Activated CD8-positive, alpha-beta T cell treated with anti-CD3 and anti-CD28 coated beads for 36 hours (primary cell): ENCODE measurements at places on chromosomes 1 and 21. TPM values are rescaled to one million over a fixed set of nuclear protein-coding genes. Genes with fewer than 3 reads are reported as not detected.

GRCh38 chr21:36656138-36656537 lies 42.8 kb upstream of the SIM2 start:
- no peaks in the 10 kb centered on the region for H3K4me1 ChIP-seq
- no peak for DNase-seq

GRCh38 chr1:5891736-5892135 lies 100.5 kb downstream of the NPHP4 start:
- H3K27me3 ChIP-seq, result no peaks in the 10 kb centered on the region
- no peak for DNase-seq
- H3K4me1 ChIP-seq, result no peaks in the 10 kb centered on the region
- no peak overlapping the region for H3K4me3 ChIP-seq

DNA sequence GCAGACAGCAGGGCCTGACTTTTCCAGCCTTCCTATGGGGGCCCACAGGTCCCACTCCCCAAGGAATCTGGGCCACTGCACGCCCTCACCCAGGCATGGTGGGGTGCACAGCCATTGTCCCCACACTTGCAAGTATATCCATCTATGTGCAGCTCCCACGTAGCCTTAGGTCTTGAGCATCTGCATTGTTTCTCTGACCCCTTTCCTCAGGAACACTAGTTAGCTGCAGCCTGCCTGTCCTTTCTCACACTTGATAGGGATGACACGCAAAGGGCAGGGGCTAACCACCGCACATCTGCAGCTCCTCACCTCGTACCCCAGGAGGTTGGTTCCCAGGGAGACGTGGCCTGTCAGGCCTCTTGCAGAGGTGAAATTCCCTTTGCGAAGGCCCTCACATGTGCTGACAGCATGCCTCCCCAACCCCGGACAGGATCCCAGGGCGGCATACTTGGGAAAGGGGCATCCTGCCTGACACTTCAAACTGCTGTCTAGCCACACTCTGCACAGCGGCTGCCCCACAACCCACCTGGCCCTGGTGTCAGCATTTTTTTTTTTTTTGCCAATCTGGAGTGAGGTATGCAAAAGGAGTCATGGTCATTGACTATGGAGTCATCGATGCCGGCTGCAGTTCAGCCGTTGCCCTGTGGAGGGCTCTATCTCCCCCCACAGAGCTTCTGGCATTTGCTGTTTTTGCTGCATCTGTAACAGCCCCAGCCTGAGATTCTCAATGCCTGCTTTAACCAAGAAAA lies 5.0 kb downstream of the JMJD4 start:
- peak overlapping the region; percentile 45 for H3K27ac ChIP-seq
- peak; percentile 74 for DNase-seq
- peaks cover 5% of the 10 kb centered on the region for H3K27me3 ChIP-seq
- H3K36me3 ChIP-seq, result peaks cover 16% of the 10 kb centered on the region
- H3K4me3 ChIP-seq, result no peak overlapping the region
- H3K4me1 ChIP-seq, result peaks cover 31% of the 10 kb centered on the region

DNA sequence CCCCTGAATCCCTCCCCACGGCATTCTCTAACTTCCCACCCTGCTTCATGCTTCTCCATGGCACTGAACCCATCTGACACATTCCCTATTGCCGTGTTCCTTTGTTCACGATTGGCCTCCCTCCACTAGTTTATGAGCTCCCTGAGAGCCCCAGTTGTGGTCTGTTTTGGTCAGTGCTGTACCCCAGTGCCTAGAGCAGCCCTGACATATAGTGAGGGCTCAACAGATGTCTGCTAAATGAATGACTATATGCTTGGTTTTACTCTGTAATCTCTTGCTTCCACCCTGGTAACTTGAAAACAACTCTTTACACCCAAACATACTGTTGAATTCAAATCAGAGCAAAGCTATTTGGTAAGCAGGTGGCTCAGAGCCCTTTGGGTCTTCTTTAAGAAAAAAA lies 171.1 kb upstream of the EDN2 start:
- peak overlapping the region; percentile 83 for H3K27ac ChIP-seq
- H3K36me3 ChIP-seq, result peaks cover 58% of the 10 kb centered on the region
- no peak for DNase-seq
- no peaks in the 10 kb centered on the region for H3K27me3 ChIP-seq

GRCh38 chr1:73593804-73594203 lies 604.2 kb downstream of the LRRIQ3 start:
- H3K27me3 ChIP-seq, result no peaks in the 10 kb centered on the region
- DNase-seq, result no peak
- no peak overlapping the region for H3K27ac ChIP-seq

GRCh38 chr1:111833334-111833733 lies 77.6 kb downstream of the DDX20 start:
- peaks cover 14% of the 10 kb centered on the region for H3K27me3 ChIP-seq
- no peak overlapping the region for H3K27ac ChIP-seq
- H3K4me3 ChIP-seq, result no peak overlapping the region
- DNase-seq, result no peak

- no peak overlapping the region for H3K4me3 ChIP-seq
- H3K4me1 ChIP-seq, result no peaks in the 10 kb centered on the region
- no peak for DNase-seq
- H3K27ac ChIP-seq, result no peak overlapping the region
- H3K27me3 ChIP-seq, result no peaks in the 10 kb centered on the region
Measured at GRCh38 chr21:19608101-19608621, 1204.6 kb upstream of the TMPRSS15 start.

DNA sequence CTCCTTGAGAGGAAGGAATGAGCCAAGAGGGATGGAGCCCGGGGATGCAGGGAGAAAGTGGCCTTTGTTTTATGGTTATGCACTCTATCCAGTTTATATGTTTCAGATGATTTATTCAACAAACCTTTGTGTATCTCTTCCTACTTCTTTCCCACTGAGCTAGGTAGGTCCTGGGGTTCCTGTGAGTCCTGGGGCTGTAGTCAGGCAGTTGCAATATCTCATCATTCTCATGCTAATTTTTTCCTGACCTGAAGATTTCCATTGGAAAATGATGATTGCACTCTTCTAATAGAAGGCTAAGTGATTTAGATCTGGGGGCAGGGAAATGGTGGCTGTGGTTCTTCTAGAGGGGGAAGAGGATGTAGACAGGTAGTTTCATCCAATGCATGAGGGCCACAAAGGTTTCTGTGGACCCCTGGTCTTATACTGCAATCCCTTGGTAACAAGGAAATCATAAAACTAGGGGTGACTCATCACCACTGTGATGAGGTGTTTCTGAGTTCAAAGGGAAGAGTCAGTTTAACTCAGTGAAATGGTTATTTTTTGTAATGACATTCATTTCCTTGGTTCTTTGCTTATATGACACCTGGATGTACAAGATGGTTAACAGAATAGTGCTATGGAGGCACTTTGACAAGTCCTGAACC lies 20.2 kb downstream of the B3GALT5 start:
- H3K27me3 ChIP-seq, result peaks cover 11% of the 10 kb centered on the region
- no peaks in the 10 kb centered on the region for H3K36me3 ChIP-seq
- H3K27ac ChIP-seq, result no peak overlapping the region
- H3K4me3 ChIP-seq, result no peak overlapping the region
- DNase-seq, result no peak
- H3K4me1 ChIP-seq, result no peaks in the 10 kb centered on the region

DNA sequence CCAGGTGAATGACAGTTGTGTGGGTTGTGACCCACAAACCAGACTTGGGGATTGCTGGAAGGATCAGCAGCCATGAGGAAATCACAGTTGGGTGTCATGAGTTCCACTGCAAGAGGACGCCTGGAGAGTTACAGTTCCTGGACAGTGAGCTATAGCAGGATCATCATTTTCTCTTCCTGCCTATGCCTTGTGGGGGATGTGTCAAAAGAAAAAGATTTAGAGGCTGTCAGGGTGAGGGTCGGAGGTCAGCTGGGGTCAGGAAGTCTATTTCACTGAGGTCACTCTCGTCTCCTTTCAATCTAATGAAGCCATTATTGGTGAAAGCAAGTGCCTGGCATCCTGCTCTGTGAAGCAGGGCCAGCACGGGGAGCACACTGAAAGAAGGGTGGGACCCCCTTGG lies 7.0 kb upstream of the LIN28A start:
- H3K4me1 ChIP-seq, result peaks cover 3% of the 10 kb centered on the region
- peaks cover 16% of the 10 kb centered on the region for H3K27me3 ChIP-seq
- H3K27ac ChIP-seq, result no peak overlapping the region
- H3K36me3 ChIP-seq, result no peaks in the 10 kb centered on the region
- no peak for DNase-seq
- no peak overlapping the region for H3K4me3 ChIP-seq

DNA sequence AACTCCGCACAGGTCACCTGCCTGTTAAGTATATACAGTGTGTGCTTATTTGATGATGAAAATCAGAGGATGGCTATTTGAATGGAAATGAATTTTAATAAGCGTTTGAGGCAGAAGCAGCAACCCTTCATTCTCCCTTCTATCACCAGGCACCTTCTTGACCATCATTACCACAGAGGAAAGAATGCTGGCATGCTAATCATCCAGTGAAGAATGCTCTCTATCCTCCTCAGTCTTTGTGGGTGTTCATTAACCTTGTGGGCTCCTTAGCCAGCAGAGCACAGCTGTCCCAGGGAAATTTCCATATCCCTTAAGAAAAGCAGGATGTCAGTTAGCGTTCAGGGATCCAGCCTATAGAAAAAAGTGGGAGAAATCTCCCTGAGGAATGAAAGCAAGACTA lies 428.0 kb upstream of the CAMK1G start:
- no peak for DNase-seq
- H3K27ac ChIP-seq, result no peak overlapping the region
- no peaks in the 10 kb centered on the region for H3K27me3 ChIP-seq
- no peak overlapping the region for H3K4me3 ChIP-seq
- no peaks in the 10 kb centered on the region for H3K4me1 ChIP-seq

- DNase-seq, result no peak
- H3K27me3 ChIP-seq, result no peaks in the 10 kb centered on the region
- H3K36me3 ChIP-seq, result no peaks in the 10 kb centered on the region
- no peak overlapping the region for H3K27ac ChIP-seq
- peaks cover 34% of the 10 kb centered on the region for H3K4me1 ChIP-seq
Measured at GRCh38 chr1:58927722-58928085, 143.9 kb upstream of the JUN start.

BEST4 gene
- 1.0 TPM for total RNA-seq

PRKAA2 gene
- total RNA-seq, result not detected

FMN2 gene
- not detected for total RNA-seq

GSTM1 gene
- 49.6 TPM for total RNA-seq

MYCL gene
- total RNA-seq, result 0.13 TPM

TNFRSF14 gene
- total RNA-seq, result 134 TPM
